Large intestine (tissue), 12 donors: ENCODE measurements at places on chromosomes 12 and 14. TPM values are rescaled to one million over a fixed set of nuclear protein-coding genes. Genes with fewer than 3 reads are reported as not detected.

- no peak for DNase-seq
These were observed 201.9 kb downstream of the PHETA1 start for GRCh38 chr12:111166779-111167540.

DNA sequence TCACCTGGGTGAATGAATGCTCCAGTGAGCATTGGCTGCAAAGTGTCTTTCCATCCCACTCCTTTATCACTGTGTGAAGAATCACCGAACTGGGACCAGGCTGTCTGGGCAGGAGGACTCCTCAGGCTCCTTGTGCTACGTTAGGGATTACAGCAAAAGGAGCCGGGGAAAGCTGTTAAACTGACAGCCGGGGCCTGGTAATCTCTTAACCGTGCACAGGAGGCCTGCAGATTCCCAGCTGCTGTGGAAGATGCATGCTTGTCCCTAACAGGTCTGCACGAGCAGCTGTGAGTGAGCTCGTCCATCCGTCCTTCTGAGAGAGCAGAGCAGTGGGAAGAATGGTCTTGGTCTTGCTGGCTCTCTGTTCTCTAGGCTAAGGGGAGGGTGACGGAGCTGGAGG, 231.5 kb downstream of the AACS start:
- no peak for DNase-seq

- DNase-seq, result no peak
These were observed 81.3 kb downstream of the SSPN start for GRCh38 chr12:26276709-26277108.

- DNase-seq, result peak; percentile 18
These were observed 686 bp downstream of the B4GALNT1 start for GRCh38 chr12:57632073-57632957.

- DNase-seq, result no peak
These were observed 109.4 kb upstream of the CCND2 start for GRCh38 chr12:4164188-4164558.

DNA sequence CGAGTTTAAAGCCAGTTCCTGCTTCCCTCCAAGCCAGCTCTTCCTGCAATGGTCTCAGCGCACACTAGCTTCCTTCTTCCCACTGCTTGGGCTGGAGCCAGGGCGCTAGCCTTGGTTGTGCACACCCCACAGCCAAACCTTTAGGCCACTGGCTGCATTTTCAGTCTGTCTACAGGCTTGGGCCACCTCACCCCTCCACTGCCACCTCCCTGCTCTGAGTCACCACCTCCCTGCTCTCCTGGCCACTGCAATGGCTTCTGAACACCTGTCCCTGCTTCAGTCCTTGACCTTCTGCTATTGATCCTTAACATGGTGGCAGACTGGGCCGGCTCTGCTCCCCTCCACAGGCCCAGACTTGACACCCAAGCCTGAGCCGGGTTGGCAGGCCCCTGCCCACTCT, 151.1 kb downstream of the RBM19 start:
- DNase-seq, result no peak

- DNase-seq, result no peak
These were observed 9.1 kb downstream of the ABCD2 start for GRCh38 chr12:39610436-39611025.

DNA sequence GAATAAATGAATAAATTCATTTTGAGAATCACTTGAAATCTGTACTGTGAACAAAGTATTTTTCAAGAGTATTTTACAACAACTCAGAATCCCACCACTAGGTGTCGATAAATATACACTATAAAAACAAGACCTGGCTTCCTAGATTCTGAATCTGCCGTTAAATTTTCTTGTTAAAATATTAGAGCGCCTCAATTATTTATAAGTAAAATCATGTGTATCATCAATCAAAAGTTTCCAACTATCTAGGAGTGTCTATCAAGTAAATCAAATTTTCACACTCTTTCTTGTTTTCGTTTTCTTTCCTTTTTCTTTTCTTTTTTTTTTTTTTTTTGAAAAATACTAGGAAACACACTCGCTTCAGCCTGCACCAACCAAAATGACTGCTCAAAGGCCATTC, 179.2 kb upstream of the DCN start:
- no peak for DNase-seq

Gene TMEM229B
- polyA plus RNA-seq, result 11.9 TPM

Gene KRT6A
- polyA plus RNA-seq, result 0.01 TPM

Gene VDR
- polyA plus RNA-seq, result 11.3 TPM
